ENCODE measurements at places on chromosomes 5 and 9.

- DNase-seq: peak; percentile 48
These were observed 17.0 kb downstream of the NIPSNAP3B start for GRCh38 chr9:104780796-104781395.

DNA sequence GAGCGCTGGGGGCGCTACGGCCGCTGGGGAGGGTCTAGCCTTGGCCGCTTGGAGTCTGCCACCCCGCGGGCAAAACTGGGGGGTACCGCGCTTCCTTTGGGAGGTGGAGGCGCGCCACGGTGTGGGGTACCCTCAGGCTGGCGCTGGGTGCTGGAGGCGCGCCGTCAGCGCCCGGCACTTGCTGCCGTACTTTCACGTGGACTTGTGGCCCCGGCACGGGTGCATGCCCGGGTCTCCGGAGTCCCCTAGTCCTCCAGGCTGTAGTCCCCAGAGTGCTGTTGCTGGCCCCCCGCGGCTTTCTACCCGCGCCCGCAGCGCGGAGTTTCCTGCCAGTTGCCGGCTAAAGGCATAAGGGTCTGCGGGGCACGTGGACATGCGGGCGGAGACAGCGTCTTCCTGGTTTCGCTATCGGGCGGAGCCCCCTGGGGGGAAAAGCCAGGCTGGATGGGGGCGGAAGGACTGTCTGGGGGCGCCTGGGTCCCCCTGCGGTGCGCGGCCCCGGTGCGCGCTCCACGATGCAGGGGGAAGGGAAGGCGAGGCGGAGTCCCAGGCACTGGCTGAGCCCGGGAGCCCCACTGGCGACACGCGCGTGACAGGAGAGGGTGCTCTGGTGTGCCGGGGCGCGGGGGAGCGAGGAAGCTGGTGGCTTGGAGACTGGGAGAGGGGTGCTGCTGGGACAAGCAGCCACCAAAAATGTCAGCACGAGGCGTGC, 666 bp downstream of the PPARGC1B start:
- DNase-seq: no peak

DNA sequence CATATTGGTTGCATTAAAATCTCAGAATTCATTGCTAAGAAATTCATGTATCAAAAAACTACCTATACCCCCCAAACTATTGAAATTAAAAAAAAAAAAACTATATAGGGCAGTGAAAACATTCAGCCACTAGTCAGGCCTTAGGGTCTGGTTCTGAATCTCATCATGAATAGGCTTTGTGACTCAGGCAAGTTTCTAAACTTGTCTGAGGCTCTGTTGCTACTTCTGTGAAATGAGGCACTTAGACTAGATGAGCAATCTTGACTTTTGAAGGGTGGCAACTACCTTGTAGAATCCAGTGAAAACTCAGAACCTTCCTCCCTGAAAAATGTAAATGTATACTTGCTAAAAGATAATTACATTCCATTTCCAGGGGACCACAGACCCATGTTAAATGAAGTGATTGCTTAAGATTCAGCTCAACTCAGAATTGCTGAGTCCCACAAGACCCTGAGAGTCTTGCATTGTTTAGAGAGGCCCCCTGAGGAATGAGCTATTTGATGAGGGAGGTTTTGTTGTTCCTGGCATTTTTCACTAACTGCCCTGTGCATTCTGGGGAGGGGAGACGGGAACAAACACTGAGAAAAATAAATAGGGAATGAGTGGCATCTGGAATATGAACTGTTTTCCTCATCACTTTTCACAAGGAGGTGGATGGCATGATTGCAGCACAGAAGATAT, 29.5 kb downstream of the RAI14 start:
- peak; percentile 79 for DNase-seq

GRCh38 chr9:98635374-98635773, 73.4 kb downstream of the GABBR2 start:
- no peak for DNase-seq

Measured in fibroblast of skin of right quadriceps (primary cell).